ENCODE measurements at places on chromosomes 5 and 9.

- no peak for DNase-seq
These were observed 184.8 kb downstream of the BRINP1 start for GRCh38 chr9:119184265-119184936.

DNA sequence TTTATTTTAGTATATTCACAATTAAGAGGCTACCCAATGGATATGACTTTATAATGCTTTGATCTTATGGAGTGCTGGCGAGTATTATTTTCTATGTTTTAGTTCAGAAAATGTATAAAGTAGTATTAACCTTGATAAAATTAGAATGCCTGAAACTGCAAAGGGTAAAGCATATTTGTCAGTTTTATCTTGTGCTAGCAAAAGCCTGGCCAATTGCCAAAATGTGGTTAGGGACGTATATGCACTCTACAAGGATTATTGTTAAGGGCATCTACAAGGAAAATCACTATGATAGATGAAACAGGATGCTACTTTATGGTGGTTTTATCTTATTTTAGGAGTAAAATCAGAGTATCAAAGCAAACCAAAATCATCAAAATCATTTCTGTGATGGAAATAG is 281.7 kb downstream of the CCDC171 start:
- DNase-seq: no peak

GRCh38 chr9:98142182-98142907 is 23.3 kb upstream of the TRIM14 start:
- DNase-seq: no peak

GRCh38 chr9:111036429-111036789 is 1.9 kb downstream of the LPAR1 start:
- peak; percentile 82 for DNase-seq

- no peak for DNase-seq
These were observed 64.4 kb downstream of the PIK3R1 start for GRCh38 chr5:68279984-68280383.

GRCh38 chr5:143016777-143017516 is 246.8 kb downstream of the ARHGAP26 start:
- DNase-seq: no peak

DNA sequence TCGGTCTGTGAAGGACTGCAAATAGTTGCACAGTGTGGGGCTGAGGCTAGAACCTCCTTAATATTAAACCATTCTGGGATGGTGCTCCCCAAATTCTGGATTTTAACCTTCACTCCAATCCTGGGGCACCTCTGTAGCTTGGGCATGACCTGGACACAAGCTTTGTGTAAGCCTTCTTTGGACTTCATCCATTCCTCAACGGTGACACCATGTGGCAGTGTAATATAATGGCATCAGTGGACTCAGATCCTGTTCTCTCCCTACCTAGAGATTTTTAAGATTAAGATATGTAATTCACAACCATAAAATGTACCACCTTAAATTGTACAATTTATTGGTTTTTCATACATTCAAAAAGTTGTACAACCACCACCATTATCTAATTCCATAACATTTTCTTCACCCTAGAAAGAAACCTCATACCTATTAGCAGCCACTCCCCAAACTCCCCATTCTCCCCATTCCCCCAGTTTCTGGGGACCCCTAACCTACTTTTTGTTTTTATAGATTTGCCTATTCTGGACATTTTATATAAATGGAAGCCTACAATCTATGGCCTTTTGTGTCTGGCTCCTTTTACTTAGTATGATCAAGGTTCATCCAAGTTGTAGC is 4.8 kb upstream of the PLGRKT start:
- no peak for DNase-seq

- DNase-seq: no peak
These were observed 355.0 kb upstream of the SLC30A5 start for GRCh38 chr5:68738841-68739240.

DNA sequence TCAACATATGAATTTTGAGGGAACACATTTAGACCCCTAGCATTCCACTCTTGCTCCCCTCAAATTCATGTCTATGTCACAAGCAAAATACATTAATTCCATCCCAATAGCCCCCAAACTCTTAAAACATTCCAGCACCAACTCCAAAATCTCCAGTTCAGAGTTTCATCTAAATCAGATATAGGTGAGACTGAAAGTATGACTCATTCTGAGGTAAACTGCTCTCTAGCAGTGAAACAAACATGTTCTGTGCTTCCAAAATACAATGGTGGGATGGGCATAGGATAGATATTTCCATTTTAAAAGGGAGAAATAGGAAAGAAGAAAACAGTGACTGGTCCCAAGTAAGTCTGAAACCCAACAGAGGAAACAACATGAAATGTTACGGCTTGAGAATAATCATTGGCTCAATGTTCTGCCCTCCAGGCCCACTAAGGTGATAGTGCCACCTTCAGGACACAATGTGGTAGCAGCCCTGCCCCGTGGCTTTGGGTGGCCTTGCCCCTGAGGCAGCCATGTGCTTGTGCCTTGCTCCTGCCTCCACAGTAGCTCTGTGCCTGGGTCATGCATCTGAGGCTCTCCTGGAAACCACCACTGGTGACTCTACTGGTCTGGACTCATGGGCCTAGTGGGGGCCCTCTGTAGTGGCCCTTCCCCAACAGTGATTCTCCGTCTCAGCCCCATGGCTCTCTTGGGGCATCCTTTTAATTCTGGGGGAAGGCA is 36.4 kb upstream of the IPPK start:
- peak; percentile 42 for DNase-seq

GRCh38 chr9:76245518-76245917 is 148.7 kb downstream of the RFK start:
- DNase-seq: no peak

DNA sequence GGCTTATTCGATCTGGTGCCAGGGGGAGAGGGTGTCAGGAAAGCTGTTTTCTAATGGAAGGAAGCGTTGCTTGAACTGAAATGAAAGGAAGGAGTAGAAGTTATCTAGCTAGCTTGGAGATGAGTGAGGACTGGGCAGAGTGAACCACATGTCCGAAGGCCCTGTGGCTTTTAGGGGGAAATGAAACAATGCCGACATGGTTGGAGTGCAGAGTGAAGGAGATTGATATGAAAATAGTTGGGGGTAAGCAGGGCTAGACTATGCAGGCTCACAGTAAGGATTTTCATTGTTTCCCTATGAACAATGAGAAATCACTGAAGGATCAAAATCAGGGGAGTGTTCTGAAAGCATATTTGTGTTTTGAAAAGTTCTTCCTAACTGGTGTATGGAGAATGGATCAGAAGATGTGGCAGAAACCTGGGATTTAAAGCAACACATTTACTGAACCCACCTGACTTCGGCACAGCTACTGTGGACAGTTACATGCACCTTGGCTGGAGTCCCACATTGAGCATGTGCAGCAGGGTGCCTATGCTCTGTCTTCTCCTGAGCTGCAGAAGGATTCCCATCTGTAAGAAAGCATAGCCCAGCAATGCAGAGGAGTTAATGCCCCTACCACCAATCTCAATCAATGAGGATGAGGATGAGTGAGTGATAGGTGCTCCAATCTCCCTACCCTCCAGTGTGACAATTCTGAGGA is 144.4 kb upstream of the TBCA start:
- DNase-seq: no peak

DNA sequence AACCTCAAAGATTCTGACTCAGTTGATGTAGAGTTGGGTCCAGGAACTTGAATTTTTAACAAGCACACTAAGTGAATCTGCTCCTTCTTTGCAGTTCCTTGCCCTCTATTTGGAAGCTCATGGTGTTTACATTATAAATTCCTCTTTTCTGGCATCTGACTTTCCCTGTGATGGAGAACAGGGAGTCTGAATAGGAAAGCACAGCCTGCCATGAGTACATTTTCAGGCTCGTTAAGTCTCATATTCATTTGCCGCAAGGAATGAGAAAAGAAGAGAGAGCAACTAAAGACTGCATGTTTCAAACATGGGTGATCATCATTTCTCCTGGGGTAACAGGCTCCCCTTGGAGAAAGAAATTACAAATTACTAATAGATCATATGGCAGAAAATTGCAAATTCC is 468.1 kb upstream of the DMAC1 start:
- DNase-seq: no peak

DNA sequence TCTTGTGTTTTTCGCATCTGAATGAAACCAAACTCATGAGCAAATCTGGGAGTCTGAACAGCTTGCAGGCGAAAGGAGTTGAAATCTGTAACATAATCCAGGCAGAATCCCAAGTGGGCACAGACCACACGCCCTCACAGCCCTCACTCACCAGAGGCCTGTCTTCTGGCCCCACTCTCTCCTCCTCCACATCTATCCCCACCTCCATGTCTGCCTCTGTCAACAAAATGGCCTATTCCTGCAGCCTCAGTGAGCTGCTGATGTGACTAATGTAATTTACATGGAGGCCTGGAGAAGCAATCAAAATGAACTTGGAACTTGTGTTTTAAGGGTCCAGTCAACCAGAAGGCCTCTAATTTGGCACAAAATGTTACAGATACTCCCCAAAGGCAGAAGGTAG is 136.6 kb downstream of the GNA14 start:
- DNase-seq: no peak

DNA sequence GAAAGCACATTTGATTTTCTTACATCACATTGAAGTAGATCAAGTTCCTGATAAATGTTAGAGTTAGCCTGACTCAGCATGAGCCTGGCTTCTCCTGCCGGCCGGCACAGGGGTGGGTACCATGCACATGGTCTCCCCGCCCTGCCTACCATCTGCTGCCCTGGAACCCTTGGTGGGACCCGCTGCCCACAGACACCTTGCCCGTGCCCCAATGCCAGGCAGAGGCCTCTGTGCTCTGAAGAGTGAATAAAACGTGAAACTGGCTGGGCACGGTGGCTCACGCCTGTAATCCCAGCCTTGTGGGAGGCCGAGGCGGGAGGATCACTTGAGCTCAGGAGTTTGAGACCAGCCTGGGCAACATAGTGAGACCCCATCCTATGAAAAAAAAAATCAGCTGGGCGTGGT is 17.3 kb downstream of the EXD3 start:
- DNase-seq: no peak

DNA sequence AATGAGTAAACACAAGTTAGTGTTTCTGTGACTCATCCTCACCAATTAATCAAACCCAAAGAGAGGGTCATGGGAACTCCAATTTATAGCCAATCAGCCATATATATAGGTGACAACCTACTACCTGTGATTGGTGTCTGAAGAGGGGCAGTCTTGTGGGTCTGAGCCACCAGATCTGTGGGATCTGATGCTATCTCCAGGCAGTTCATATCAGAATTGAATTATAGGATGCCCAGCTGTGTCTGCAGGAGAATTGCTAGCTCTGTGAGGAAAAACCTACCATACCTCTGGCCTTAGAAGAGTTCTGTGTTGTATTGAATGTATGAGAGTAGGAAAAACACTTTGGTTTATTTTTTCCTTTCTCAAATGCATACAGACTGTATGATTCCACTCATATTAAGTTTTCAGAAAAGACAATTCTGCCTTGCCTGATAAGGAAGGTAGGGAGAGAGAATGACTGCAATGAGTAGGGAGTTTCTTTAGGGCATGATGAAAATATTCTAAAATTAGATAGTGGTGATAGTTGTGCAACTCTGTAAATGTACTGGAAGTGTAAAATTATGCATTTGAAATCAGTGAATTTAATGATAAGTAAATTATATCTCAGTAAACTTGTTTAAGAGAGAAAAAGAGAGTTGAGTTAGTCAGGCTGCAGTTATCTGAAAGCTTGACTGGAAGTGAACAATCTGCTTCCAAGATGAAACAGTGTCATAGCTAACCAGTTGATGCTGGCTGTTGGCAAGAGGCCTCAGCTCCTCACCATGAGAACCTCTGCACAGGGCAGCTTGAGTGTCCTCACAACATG is 274.9 kb downstream of the AUH start:
- DNase-seq: no peak

DNA sequence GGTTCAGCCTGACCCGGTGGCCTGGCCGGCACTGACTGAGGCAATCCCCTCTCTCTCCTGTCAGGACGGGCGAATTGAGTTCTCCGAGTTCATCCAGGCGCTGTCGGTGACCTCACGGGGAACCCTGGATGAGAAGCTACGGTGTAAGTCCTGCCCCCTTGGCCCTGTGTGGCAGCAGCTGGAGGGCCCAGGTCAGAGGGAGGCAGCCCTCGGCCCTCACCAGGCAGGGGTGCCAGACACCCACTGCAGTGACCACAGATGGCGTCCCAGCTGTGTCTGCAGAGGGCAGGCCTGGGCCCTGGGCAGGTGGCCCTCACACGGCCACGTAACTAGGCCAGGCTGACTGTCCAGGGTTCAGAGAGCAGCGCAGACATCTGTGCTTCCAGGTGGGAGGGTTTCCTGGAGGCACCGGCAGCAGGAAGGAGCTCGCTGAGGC is 45.9 kb upstream of the HMCN2 start:
- DNase-seq: no peak

DNA sequence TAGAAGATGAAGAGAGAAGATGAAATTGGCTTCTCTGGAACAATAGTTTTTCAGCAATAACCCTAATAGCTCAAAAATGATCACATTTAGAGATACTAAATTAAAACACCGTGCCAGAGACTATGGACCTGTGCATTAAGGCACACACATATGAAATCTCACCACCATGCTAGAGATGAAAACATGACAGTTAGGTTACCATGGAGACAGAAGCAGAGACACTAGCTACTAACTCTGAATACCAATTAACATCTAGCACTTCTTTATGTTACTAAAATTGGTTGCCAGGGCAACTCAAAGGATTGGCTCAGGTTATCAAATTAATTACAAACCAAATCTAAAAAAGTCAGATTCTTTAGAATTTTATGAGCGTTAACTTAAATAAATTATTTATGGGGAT is 337.7 kb downstream of the PLK2 start:
- DNase-seq: no peak

GRCh38 chr5:149426931-149427330 is 47.8 kb upstream of the IL17B start:
- no peak for DNase-seq

DNA sequence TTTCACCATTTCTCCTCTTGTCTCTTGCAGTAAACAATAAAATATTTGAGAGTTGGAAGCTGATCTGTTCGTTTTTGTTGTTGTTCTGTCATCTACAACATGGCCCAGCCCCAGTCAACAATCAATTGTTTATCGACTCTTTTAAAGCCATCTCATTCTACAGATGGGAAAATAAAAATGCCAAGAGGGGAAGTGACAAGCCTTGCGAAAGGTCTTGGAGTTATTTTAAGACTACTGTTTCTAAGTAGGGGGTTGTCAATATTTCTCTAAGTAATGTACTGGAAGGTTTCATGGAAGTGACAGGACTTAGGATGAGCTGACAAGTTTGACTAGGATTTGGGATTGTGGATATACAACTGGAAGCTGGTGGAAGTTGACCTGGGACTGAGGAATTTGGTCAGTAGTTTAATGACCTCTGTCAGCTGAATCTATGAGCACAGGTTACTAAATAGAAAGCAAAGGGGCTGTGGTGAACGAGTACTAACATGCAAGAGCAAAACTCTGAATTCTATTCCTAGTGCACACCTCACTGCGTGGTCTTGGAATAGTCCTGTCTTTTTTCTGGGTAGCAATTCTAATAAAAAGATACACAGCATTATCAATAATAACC is 57.5 kb upstream of the ADRB2 start:
- DNase-seq: no peak
